ENCODE measurements at places on chromosomes 7 and 10.

- DNase-seq = no peak
These were observed 64.5 kb downstream of the AOAH start for GRCh38 chr7:36659638-36660341.

DNA sequence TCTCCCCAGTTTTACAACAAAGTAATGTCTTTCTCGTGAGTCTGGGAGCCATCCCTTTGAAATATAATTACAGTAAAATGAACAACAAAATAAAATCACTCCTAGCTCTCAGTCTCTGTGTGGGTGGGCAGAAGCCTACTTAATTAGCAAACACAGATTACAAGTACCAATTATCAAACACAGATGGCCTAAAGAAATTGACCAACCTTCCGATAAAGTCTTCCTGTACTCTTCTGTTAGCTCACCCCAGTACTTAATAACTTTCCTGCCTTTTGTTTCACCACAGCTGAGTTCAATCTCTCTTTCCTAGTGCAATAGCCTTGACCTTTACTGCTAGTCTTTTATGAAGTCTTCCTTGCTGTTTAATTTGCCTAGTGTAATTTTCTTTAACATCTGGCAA, 719.2 kb upstream of the MBL2 start:
- DNase-seq = no peak

DNA sequence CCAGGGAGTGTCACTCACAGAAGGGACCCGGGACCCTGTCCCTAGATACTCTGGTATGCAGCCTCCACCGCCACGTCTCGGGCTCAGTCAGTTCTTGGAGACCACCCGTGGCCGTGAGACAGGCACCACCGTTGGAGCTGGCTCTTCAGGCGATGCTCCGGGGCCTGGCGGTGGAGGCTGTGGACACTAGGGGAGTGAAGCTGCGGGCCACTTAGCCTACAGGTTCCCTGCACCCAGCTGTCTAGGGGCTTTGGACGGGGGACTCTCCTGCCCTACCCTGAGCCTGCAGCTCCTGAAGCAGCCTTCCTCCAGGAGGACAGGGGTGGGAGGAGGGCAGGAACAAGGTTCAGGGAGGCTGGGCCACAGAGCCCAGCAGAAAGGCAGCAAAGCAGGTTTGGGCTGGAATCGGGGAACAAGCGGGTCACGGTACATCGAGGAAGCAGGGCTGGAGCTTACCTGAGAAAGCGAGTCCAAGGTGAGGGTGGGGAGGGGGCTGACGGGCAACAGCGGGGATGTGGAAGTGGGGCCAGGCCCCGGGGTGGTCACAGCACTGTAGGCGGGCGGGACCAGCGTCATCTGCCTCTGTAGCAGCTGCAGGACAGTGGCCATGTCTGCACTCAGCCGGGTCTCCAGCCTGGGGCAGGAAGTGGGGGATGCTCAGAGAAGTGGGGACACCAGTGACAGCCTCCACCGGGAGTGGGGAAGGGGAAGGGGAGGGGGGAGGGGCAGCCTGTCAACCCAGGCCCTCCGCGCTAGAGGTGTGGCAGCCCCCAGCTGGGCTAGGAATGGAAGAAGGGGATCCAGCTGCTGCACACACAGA, 31.5 kb downstream of the KCNH2 start:
- no peak for DNase-seq

- DNase-seq = no peak
These were observed 78.2 kb upstream of the TARP start for GRCh38 chr7:38351601-38352000.

DNA sequence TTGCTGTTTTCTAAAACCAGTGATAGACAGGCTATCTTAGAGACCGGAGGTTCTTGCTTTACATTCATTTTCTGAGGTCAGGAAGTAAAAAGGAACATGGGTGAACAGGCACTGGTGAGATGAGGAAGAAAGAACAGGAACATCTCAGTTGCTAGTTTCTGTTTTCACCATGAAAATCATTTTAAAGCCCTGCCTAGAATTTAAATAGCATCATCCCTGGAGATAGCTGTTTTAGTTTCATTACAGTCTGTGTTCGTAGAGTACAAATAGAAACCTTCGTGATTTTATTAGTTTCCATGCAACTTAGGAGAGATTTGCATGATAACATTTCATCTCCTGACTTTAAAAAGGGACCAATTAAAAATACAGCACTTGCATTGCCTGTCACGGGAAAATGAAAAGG, 14.7 kb downstream of the KCNMA1 start:
- DNase-seq = no peak

- no peak for DNase-seq
These were observed 3.9 kb upstream of the INPP5A start for GRCh38 chr10:132533571-132534260.

GRCh38 chr10:79044846-79045245, 23.9 kb upstream of the ZMIZ1 start:
- DNase-seq = no peak

Measured in stimulated activated CD4-positive, alpha-beta T cell treated with anti-CD3 and anti-CD28 coated beads, Interleukin-1b, Interleukin-23, amount 100 ng/mL, for 1 hour (primary cell).